ENCODE measurements at places on chromosomes 2 and 18.

GRCh38 chr18:53843113-53843760 lies 381.2 kb downstream of the MBD2 start:
- DNase-seq, result no peak

DNA sequence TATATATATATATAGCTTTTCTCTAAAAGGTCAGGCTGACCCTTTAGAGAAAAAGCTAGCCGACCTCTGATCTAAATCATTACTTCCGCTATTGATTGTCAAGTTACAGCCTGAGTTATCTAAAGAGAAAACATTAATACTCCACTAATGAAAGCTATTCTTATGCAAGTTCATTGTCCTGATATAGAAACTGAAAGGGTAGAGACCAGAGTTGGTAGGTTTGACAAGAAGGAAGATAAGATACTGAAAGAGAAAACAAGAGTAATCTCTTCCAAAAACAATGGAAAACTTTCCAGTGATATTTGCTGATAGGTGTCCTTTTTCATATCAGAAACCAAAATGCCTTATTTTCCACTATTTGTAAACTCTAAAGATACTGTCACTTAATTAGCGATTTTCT lies 62.8 kb upstream of the SLC39A10 start:
- DNase-seq, result no peak

GRCh38 chr18:63205791-63206252 lies 113.7 kb downstream of the BCL2 start:
- no peak for DNase-seq

DNA sequence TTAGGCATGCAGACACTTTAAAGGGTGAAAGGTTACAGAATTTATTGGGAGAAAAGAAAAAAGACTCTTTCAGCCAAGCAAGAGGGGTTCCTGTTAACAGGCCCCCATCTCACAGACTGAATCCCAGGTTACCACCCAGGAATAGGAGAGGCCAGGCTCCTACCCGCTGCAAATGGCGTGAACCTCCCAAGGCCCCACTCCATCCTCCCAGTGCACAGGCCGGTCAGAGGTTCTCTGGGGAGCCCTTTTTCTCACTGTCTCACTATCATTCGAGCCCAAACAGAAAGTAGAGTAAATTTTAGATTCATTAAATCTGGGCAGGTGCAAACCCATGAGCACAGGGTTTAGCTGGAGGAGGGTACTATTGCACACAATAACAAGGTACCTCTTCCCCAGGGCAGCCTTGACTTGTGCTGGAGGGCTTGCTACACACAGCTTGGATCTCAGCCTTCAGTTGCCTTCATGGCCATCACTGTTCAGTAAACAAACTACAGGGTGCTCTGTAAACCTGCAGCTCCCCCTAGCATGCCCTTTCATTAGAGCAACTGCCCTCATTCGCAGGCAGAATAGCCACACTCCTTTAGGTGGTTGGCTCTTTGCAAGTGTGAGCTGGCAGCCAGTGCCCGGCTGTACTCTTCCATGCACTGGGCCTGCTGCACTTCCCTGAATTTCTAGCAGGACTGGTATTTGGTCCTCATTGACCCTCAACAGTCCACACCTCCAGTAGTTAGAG lies 7.3 kb upstream of the PLEK start:
- DNase-seq, result no peak

GRCh38 chr2:71749671-71750101 lies 296.3 kb downstream of the DYSF start:
- no peak for DNase-seq

DNA sequence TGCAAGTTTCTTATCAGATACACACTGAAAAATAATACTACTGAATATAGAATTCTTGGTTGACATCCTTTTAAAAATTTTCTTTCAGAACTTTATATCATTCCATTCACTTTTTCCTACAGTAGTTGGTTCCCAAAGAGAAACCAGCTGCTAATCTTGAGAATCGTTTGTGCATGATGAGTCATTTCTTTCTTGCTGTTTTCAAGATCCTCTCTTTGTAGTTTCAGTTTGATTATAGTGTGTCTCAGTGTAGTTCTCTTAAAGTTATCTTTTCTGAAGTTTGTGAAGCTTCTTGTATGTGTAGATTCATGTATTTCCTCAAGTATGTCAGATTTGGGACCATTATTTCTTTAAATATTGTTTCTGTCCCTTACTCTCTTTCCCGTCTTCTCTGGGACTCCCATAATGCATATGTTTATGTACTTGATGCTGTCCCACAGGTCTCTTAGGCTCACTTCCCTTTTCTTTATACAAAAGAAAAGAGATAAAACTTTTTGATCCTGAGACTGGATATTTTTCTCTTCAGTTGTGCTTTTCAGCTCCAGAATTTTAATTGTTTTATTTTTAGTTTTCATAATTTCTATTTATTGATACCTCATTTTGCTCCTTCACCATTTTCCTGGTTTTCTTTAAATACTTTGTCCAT lies 801.0 kb downstream of the TDRD15 start:
- DNase-seq, result no peak

GRCh38 chr18:10995550-10995949 lies 153.8 kb downstream of the PIEZO2 start:
- DNase-seq, result no peak

All from NCI-H2081 treated with DMSO at 0.1 percent for 48 hours (cell line).